ENCODE measurements at places on chromosomes 3 and 15.

- no peak for DNase-seq
Measured at GRCh38 chr15:59002418-59002859, 15.0 kb downstream of the RNF111 start.

DNA sequence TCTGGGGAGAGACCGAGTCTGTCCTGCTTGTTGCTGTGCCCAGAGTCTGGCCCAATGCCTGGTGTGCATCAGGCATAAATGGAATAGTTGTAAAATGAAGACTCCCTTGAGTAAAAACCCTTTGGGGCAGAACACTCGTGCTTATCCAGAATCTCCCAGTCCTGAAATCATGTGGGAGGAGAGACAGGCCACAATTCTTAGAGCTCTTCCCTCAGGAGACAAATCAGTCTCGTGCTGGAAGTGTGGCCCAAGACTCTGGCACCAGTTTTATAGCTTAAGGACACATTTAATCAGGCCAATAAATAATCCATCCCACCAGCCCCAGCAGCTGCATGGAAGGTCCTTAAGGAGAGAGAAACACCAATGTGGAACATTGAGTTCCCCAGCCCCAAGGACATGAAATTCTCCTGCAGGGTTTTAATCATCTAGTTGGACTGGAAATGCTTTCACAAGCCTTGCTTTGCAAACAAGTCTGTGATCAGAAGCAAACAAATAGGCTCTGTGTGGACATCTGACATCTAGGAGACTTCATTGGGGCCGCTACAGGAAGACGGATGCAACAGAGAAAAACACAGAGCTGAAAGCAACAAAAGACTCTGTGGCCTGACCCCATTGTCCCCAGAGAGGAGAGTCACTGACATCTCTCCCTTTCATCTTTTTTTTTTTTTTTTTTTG is 70.4 kb downstream of the LSM3 start:
- DNase-seq = no peak

DNA sequence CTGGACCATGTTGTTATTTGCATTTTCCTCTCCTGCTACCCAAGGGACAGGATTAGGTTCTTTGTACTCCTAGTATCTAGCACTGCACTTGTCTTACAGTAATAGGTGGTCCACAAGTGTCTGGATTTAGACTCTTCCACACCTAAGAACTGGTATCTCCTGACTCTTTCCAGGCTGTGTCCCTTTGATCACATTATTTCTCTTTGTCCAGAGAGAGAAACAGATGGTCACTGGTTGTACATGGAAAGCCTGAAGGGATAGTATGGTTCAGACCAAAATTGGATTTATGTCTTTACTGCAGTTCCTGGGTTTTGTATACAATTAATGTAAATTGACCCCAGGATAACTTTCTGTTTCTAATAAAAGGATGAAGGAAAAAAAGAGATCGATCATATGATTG is 64.0 kb downstream of the PDE8A start:
- no peak for DNase-seq

DNA sequence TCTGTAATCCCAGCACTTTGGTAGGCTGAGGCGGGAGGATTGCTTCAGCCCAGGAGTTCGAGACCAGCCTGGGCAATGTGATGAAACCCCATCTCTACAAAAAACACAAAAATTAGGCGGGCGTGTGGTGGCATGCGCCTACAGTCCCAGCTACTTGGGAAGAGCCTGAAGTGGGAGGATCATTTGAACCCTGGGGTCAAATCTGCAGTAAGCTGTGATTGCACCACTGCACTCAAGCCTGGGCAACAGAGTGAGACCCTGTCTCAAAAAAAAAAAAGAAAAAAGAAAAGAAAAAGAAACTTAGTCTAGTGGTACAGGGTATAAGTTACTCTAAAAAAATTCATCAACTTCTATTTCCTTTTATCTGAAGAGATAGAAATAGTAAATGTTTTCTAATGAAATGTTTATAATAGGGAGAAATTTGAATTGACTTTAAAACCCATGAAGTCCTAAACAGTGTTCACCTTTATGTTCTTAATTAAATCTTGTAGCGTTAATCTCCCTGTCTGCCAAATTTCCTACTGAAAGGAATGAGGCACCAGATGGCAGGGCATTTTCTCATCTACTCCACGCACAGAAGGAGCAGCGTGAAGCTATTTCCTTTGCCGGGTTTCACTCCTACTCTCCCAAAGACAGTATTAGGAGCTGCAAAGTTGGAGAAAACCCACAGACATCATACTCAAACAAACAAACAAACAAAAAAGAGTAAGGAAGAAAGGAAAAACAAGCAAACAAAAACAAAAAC is 1.9 kb downstream of the PCLAF start:
- DNase-seq = peak; percentile 41

GRCh38 chr3:102069211-102069662 is 219.9 kb downstream of the NFKBIZ start:
- DNase-seq = peak; percentile 64

- no peak for DNase-seq
Measured at GRCh38 chr15:47773143-47773542, 55.8 kb downstream of the SEMA6D start.

- no peak for DNase-seq
Measured at GRCh38 chr15:56017920-56018319, 24.5 kb upstream of the NEDD4 start.

DNA sequence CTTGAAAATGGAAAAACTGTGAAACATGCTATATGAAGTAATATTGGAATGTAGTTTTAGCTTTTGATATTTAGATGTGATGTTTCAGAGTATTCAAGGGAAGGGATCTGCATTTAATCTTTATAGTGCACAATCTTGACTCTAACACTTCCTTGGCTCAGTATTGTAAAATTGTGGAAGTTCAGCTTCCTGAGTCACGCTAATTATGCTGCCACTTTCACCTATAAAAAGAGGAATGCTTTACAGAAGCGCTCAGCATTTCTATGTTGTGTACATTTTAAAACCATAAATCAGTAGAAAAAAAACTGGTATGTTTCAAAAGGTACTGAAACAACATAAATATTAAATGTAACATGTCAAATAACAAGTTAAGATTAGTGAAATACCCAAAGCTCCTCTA is 32.6 kb downstream of the SERPINI2 start:
- DNase-seq = no peak

DNA sequence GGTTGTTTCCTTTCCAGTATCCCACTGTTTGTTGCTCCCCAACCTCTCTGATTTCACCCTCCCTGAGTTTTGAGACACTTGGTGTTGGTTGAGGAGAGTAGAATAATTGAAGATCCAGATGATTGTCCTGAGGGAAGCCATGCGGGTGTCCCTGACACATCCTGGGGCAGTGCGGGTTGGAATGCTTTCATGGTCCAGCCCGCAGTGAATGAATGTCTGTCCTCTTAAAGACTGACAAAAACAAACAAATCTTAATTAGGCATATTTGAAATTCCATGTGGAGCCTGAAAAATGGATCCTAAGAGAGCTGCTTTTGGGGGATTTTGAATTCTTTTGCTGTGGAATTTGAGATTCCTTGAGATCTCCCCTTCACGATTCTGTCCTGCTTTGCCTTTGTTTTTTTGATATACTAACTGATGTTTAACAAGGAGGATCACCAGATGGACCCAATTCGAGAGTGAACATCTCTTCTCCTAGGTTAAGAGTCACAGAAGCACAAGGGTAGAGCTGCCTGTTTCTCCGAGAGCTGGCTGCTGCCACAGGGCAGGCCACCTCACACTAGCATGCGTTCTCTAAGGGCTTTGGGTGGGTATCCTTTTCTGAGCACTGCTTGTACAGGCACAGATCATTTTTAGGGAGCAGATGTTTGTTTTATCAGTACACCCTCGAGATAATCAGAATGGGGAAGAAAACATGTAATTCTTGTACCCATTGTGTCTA is 47.4 kb downstream of the GPR171 start:
- peak; percentile 28 for DNase-seq

- DNase-seq = no peak
Measured at GRCh38 chr3:183491923-183492848, 63.3 kb downstream of the KLHL6 start.

GRCh38 chr15:85742186-85742821 is 52.4 kb downstream of the KLHL25 start:
- DNase-seq = no peak

GRCh38 chr3:13580256-13581023 is 31.5 kb downstream of the FBLN2 start:
- no peak for DNase-seq

- DNase-seq = no peak
Measured at GRCh38 chr3:57689367-57690053, 3.4 kb downstream of the DENND6A start.

DNA sequence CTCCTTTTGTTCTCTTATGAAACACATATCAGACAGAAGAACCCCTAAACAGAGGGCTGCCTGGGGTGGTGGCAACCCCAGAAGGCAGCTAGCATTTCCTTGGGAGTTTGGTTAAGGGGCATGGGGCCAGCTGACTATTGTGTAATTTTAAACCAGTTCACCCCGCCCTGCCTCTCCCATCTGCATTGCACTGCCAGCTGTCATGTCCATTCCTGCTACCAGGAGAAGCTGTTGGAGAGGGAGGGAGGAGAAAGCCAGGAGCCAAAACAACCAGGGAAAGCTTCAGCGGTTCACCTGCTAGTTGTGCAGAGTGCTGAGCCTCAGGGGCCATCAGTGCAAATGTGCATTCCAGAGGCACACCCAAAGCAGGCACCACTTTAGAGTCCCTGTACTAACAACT is 47.6 kb upstream of the ATP1B3 start:
- DNase-seq = peak; percentile 23

- DNase-seq = no peak
Measured at GRCh38 chr3:81291586-81291985, 469.9 kb downstream of the GBE1 start.

DNA sequence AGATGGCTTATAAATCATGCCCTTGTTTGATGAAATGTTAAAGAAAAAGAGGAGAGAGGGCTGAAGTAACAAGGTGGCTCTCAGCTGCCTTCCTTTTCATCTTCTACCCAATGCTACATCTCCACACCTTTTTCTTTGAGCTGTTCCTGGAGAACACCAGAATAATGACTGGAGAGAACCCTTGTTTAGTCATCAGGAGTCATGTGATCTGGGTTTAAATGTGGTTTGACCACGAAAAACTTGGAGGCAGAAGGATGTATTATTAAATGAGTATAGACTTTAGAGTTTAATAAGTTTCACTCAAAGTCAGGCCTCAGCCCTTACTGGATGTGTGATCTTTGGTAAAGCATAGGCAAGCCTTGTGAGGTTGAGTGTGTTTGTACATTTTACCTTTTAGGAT is 230.3 kb upstream of the TBL1XR1 start:
- peak; percentile 28 for DNase-seq

DNA sequence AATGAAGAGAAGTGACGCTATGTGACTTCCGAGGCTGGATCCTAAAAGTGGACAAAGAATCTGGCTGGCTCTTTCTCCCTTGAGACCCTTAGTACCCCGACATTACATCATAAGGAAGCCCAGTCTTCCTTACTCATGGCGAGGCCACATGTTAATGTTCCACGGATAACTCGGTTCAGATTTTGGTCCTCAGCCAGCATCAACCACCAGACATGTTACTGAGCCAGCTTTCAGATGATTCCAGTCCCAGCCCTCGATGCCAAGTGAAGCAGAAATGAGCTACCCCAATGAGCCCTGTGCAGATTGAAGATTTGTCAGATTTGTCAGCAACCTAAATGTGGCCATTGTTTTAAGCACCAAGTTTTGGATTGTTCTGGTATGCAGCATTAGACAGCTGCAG is 46.6 kb downstream of the SLCO2A1 start:
- no peak for DNase-seq

GRCh38 chr3:137796993-137797392 is 32.9 kb downstream of the SOX14 start:
- no peak for DNase-seq

DNA sequence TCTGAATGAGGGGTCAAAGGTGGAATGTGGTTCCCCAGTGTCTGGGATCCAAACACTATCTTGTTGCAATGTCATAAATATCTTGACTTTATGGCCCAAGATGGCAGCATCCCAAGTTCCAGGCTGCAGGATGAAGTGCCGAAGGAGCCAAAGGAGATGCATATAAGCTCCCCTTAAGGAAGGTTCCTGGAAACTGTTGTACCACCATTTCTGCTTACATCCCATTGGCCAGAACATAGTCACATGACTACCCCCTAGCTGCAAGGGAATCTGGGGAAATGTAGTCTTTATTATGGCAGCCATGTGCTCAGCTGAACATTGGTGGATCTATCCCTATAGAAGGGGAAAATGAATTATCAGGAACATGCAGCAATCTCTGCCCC is 54.3 kb downstream of the BDH1 start:
- DNase-seq = peak; percentile 45

- no peak for DNase-seq
Measured at GRCh38 chr3:13380971-13381370, 39.2 kb downstream of the NUP210 start.

- peak; percentile 74 for DNase-seq
Measured at GRCh38 chr3:149717391-149718056, 34.8 kb downstream of the COMMD2 start.

DNA sequence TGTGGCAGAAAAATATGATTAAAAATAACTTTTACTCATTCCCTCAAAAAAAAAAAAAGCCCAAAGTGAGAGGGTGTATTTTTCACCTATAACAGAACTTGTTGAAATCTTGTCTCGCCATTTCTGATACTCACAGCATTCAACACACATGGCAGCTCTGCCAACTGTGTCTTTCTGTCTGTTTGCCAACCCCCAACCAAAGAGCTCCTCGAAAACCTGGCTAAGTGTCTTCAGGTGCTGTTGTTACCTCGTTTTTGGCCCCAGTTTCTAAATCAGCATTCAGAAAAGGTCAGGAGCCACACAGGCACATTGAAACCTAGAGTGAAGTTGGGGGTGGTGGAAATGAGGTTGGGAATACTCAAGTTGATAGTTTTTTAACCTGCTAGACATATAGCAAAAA is 123.5 kb downstream of the TMEM108 start:
- no peak for DNase-seq

DNA sequence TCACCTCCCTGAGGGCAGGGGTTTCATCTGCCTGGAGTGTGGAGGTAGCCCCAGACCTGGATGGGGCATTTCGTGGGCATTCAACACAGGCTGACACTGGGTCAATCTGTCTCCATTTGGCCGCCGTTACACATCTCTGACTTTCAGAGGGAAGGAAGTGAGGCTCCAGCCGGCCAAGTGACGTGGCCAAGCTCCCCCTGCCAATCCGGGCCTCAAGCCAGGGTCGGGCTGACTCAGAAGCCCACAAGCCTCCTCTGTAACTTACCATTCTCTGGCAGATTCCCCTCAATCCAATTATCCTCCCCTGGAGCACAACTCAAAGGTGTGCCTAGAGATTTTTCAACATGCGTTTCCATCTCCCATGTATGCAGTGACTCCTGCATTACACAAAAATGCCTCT is 227.6 kb downstream of the KLF13 start:
- DNase-seq = peak; percentile 88
